GM04503 (cell line): ENCODE measurements at places on chromosomes 2 and 18.
A peak's percentile ranks its signal among the peaks of the same experiment; 100 is the strongest.

DNA sequence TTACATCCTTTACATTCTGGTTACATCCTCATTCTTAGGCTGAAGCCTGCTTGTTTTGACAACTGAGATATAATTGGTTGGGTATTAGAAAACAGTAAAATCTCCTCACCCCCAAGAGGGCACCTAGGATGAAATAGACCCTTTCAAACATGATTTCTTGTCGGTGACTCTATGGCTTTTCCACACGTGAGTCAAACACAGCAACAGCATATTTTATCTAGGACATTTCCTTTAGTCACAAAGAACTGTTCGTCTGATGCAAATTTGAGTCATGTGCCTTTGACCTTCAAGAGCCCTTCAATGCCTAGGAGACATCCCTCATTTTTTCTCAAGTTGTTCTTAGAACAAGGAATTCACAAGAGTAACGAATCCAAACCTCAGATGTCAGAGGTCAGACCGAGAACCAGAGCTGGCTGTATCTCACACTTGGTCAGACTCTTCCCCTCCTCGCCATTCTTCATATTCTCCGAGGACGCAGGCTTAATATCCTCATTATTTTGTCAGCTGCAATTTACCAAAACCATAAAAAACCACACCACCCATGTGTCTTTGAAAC is 60.5 kb upstream of the ALKAL2 start:
- DNase-seq: no peak

DNA sequence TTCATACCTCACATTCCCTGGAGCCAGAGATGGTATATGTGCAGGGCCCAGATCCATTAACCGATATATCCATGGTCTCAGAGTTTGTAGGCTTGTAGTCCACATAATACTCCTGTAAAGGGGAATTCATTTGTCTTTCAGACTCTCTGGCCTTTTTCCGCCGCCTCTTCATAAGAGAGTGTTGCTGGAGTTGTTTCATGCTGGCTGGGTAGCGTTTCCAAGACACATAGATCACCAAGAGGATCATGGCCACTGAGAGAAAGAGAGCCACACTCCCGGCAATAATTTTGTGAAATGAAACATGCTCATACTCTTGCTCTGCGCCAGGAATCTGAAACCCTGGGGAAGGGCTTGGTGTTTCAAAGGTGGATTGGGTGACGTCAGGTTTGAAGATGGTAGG is 3.9 kb downstream of the LRRTM4 start:
- no peak for DNase-seq

DNA sequence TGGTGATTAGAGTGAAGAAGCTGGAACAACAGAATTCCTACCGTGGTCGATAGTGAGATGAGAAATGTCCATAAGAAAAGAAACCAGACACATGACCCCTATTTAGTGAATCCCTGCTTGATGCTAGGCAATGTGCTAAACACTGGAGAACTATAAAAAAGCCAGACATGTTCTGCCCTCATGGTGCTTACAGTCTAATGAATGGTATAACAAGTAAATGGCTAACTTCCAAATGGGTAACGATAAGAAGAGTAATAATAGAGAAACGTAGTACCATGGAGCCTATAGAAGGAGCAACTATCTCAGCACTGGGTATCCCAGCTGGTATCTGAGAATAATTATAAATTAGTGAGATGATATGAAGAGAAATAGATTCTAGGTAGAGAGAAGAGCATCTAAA is 5.0 kb downstream of the DSG2 start:
- no peak for DNase-seq

DNA sequence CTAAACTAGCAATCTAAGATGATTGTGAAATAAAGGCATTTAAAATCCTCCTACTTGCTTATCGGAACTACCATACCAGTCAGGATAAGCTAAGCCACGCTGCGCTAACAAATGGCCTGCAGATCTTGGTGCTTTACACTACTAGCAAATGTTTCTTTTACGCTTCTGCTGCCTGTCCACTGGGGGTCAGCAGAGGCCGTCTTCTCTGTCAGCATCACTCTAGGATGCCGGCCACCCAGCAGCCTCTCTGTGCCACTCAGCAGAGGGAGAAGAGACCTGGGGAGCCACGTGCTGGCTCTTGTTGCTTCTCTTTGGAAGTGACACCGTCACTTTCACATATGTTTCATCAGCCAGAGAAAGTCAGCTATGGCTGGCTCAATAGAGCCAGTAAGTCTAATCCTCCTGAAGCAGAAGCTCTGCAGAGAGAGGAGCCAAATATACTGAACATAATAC is 36.6 kb downstream of the COPS8 start:
- no peak for DNase-seq

- DNase-seq: no peak
Observed at GRCh38 chr2:238587776-238588660, 161.3 kb downstream of the ASB1 start.

DNA sequence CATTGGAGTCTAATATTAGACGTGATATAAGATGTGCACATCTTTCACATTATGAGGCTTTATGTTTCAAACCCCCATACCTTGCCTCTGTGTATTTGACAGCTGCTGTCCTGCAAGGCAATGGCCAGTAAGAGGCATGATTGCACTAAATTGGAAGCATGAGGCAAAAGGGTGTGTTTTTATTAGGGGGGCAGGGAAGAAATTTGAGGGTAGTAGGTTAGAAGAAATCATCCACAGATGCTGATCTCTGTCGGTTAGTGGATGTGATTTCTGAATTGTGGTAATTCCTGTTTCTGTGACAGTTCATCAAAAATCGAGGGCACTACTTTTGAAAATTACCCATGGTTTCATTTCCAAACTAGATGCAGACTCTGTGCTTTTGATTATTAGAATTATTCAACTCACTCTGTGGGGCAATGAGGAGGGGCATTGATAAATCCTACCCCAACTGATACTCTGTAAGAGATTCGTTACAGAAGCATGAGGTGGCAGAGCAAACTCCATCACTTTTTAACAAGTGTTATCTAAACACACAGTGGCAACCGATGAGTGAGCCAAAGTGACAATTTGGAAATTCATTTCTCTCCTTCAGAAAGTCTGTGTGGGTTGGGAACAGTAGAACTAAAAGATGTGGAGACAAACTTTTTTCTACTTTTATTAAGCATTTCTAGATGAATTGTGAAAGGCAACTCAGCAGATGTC is 453.0 kb downstream of the ARHGAP15 start:
- no peak for DNase-seq

GRCh38 chr2:38704664-38705063 is 38.8 kb downstream of the GALM start:
- no peak for DNase-seq

GRCh38 chr2:227295806-227296205 is 29.2 kb upstream of the MFF start:
- DNase-seq: no peak

GRCh38 chr18:53644799-53645471 is 579.5 kb downstream of the MBD2 start:
- DNase-seq: no peak

DNA sequence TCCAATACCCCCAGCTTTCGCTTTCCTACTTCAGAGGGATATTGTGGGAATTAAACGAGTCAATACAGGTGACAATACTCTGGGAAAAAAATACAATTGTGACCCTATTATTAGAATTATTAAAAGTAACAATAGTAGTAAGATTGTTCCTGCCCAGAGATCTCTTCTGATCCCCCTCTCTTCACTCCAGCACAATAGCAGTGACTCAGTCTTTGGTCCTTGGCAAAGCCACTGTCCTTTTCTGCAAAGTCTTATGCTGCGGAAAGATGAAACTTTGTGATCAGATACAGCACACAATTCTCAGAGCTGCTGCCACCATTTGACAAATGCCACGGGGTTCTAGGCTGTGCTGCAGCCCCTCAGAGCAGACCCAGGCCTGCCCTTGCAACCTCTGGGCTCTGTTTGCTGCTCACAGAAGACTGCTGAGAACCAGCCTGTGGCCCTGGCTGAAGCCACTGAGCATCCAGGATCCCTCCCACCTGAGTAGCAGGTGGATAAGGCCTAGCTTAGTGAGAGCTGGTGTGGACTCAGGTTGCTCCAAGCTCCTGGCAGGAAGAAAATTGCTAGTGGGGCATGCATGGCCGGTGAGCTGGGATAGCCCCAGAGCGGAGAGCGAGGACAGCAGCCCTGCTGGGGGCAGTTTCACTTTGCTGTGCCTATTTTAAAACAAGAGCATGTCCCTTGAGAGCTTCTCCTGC is 60.1 kb upstream of the ROCK2 start:
- no peak for DNase-seq

DNA sequence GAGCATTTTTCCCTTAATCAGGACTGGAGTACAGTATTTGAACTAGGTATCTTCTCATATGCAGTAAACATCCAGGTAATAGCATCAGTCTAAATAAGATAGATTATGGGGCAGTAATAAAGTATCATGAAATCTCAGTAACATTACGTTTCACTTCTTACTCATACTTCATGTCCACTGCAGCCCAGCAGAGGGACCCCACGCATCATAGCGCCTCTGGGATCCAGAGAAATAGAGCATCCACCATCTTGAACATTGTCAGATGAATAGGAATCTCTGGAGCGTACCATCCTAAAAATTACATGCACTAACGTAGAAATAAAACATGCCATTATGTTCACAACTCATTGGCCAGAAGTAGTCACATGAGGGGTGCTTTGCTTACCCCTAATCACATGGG is 499.0 kb downstream of the CPS1 start:
- DNase-seq: no peak

GRCh38 chr18:49778826-49779465 is 34.4 kb downstream of the ACAA2 start:
- DNase-seq: no peak

- peak; percentile 57 for DNase-seq
Observed at GRCh38 chr2:149562324-149562723, 25.3 kb downstream of the MMADHC start.

GRCh38 chr2:132374961-132375360 is 41.6 kb upstream of the GPR39 start:
- DNase-seq: no peak

DNA sequence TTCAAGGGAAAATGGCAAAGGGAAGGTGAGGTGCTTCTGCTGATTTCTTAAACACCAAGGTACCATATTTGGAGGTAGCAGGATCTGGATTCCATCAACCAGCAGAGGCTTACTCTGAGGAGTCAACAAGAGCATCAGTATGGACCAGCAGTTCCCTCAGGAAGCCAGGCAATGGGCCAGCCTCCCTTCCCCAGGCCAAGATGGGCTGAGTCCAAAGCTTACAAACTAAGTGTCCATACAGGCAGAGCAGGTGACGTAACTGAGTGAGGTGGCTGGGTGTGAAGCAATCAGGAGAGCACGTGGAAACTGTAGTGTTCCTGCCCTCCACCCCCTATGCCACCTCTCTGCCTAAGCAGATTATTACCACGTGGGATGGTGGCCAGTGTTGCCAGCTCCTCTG is 134.2 kb upstream of the HNRNPA3 start:
- no peak for DNase-seq

- no peak for DNase-seq
Observed at GRCh38 chr2:129469871-129470270, 509.6 kb upstream of the RAB6C start.

- no peak for DNase-seq
Observed at GRCh38 chr2:58540681-58541080, 299.6 kb upstream of the FANCL start.

DNA sequence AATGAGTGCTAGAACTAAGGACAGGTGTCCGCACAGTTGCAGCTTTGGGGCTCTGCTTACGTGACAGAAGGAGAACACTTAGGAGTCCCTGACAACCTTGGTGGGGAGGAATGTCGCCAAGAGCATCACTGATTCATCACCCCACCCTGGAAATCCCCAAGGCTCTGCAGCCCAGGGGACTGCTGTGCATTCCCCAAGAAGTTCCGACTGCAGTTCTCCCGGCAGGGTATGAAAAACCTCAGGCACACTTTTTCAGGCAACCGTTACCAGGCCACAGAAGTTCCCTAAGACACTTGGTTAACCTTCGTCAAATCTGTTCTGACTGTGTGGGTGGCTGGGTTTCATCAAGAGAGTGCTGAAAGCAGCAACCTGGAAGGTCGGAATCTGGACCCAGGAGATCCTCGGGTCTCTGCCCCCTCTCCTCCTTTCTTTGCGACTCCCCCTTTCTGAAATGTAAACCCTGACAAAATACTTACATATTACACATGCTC is 192.1 kb upstream of the CXCR4 start:
- no peak for DNase-seq

DNA sequence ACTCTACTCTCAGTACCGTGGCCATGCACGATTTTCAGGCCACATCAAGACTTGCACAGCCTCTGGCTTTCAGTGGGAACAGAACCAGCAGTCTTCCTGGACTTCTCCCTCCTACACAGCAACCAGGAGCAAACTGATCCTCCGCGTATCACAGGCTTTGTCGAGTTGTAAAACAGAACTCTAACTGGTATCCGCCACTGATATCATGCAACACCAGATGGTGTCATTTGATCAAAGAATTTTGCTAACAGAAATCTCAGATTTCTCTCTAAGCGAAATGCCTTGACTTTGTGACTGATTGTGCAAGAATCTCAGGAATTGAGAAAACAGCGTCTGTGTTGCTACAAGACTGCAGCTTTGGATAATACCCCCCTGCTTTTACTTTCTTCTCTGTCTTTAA is 85.7 kb downstream of the COPS8 start:
- DNase-seq: peak; percentile 91
